ENCODE measurements at places on chromosomes 1 and 21.

DNA sequence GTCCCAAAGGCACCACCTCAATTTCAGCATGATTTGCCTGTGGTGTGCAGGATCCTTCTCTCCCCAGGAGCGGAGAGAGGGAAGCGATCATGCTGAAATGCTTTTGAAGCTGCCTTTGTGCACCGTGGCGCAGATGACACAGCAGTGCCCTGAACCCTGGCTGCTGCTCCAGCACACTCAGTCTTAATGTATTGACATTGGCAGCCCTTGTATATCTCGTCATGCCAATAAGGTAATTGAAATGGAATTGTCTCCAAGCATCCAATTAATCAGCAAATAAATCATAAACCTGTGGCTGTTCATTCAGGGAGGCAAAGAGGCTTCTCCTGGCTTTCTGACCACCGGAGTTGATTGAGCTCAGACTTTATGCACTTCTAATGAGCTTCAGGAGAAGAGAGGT lies 139.8 kb downstream of the KAZN start:
- DNase-seq, result no peak

- no peak for DNase-seq
Observed at GRCh38 chr1:230236301-230237008, 169.4 kb downstream of the GALNT2 start.

GRCh38 chr1:179164494-179164893 lies 65.0 kb downstream of the ABL2 start:
- no peak for DNase-seq

GRCh38 chr1:24562625-24563024 lies 6.7 kb downstream of the NCMAP start:
- DNase-seq, result no peak

DNA sequence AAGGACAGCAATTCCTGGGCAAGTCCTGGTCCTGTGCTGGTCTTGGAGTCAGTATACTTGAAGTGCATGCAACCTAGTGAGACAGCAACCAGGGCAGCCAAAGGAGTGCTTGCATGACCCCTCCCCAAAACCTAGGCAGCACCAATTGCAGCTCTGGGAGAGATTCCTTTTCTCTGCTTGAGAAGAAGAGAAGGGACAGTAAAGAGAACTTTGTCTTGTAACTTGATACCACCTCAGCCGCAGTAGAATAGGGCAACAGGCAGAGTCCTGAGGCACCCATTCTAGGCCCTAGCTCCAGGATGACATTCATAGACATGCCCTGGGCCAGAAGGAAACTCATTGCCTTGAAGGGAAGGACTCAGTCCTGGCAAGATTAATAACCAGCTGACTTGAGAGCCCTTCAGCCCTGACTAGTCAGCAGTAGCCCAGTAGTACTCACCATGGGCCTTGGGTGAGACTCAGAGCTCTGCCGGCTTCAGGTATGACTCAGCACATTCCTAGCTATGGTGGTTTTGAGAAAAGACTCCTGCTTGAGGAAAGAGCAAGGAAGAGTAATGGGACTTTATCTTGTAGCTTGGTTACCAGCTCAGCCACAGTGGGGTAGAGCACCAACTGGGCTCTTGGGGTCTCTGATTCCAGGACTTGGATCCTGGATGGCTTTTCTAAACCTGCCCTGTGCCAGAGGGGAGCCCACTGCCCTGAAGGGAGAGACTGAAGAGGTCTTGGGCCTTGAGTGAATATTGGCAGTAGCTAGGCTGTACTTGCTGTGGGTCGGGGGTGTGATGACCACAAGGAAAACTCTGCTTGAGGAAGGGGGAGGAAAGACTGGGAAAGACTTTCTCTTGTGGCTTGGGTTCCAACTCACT lies 51.7 kb upstream of the ACADM start:
- DNase-seq, result no peak

DNA sequence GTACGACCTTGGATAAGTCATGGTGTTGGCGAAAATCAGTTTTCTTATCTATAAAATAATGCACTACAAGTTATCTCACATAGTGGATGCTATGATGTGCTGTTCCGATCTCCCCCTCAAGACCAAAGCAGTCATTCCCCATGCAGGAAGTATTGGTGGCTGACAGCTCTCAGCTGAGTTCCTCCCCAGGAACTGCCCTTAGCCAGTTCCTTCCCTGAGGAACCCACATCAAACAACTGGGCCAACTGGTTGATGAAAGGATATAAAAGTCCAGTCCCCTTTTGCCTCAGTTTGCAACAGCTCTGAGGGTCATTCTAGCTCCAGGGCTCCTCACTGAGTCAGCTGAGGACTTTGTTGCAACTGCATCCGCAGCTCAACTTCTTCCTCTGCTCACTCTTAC lies 16.1 kb upstream of the SLAMF1 start:
- no peak for DNase-seq

- DNase-seq, result no peak
Observed at GRCh38 chr1:213416461-213417224, 365.6 kb downstream of the RPS6KC1 start.

DNA sequence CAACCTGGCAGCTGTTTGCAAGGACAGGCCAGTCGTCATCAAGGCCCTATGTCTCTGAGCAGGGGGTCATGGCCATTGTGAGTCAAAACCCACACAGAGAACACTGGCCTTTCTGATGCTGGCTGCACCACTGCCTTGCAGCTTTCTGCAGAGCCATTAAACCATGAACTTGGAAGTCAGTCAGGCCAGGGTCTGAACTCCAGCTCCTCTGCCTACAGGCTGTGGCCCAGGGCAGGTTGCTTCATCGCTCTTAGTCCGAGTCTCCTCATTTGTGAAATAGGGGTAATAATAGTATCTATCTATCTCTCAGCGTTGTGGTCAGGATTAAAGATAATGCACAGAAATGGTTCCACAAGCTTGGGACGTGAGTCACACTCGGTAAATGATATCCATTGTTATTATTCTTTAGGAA lies 35.8 kb upstream of the HIVEP3 start:
- DNase-seq, result no peak

DNA sequence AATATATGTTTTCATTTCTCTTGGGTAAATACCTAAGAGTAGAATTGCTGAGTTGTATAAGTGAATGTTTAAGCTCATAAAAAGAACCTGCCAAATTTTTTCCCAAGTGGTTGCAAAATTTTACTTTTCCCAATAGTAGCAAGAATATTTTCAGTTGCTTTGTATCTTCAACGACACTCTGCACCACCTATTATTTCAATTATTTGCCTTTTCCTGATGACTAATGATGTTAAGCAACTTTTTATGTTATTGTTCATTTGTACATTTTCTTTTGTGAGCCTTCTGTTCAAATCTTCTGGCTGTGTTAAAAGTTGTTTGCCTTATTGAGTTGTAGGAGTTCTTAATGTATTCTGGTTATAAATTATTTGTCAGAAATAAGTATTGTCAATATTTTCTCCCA lies 299.1 kb upstream of the NRIP1 start:
- DNase-seq, result no peak

GRCh38 chr1:82697965-82698364 lies 897.2 kb downstream of the ADGRL2 start:
- DNase-seq, result no peak

DNA sequence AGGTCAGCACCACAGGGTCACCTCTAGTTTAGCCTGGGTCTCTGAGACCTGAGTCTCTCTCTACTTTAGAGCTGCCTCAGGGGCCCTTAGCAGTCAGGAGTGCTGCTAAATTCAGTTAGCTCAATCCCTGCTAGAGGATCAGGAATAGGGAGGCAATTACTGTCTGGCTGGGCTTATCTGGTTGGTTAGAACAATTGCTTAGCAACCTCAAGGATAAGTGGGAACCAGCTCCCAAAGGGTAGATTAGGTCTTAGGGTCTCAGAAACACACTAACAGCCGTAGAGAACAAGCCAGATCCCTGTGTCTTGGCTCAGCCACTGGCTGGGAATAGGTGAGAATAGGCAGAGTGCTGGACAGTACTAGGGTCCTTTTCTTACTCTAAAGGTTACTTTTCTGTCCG lies 7.7 kb downstream of the PM20D1 start:
- DNase-seq, result no peak

DNA sequence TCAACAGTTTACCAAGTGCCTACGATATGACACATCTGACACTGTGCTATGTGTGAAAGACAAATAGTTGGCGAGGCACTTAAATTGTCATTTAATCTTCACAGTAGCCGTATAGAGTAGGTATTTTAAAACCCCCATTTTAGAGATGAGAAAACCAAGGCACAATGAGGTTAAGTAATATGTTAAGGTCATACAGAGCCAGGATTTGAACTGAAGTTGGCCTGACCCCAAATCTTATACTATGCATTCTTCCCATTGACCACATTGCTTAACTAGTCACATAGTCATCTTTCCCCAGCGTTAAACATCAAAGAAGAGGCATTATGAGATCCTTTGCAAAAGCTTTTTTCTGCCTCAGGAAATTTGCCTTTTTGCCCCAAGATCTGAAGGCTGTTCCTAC lies 3.9 kb downstream of the INKA2 start:
- DNase-seq, result no peak

- peak; percentile 50 for DNase-seq
Observed at GRCh38 chr1:151534662-151535278, 5.3 kb upstream of the TUFT1 start.

- peak; percentile 17 for DNase-seq
Observed at GRCh38 chr1:36650200-36651065, 167.7 kb upstream of the CSF3R start.

DNA sequence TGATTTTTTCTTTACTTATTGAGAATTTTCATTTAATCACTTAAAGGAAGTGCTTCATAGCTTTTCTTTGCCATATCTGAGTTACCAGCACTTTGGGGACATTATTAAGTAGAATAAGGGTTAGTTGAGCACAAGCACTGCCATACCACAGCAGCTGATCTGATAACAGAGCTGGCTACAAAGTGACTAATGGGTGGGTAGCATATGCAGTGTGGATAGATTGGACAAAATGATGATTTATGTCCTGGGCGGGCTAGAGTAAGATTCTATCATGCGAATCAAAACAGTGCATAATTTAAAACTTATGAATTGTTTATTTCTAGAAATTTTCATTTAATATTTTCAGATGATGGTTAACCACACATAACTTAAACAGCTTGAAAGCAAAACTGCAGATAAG lies 102.2 kb upstream of the SNX7 start:
- DNase-seq, result no peak

DNA sequence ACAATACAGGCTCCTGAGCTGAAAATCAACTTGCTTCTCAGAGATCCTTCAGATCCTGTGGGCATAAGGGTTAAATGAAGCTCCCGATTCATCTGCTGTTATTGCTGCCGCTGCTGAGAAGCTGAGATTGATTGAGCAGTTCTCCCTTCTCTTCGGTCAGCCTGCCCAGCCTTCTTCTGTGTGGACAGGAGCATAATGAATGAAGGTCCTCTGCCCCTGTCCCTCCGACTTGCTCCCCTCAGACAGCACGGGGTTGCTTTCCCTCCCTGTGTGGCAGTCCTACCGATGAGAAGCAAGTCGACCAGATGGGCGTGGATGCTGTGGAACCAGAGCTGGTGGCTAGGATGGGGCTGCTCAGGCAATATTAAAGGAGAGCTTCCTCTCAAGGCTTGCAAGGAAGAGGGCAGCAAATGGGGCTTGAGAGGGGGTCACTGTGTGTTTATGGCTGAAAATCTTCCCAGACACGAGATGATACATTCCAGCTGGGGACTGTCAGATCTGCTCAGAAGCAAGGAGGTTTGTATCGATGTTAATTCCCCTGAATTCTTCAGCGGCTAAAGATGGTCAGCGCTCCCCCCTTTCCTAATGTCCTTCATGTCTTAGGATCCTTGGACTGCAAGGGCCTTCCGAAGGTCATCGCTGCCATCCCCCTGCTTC lies 63.9 kb upstream of the GOLT1A start:
- DNase-seq, result no peak

GRCh38 chr1:24931468-24932231 lies 1.6 kb upstream of the RUNX3 start:
- no peak for DNase-seq

- peak; percentile 54 for DNase-seq
Observed at GRCh38 chr21:45152265-45152746, 77.9 kb downstream of the ADARB1 start.

- no peak for DNase-seq
Observed at GRCh38 chr1:113855630-113856400, 15.7 kb downstream of the PTPN22 start.

- no peak for DNase-seq
Observed at GRCh38 chr1:116907351-116907750, 2.4 kb upstream of the PTGFRN start.

- DNase-seq, result no peak
Observed at GRCh38 chr1:156949127-156949526, 28.7 kb downstream of the LRRC71 start.

GRCh38 chr1:159889821-159890252 lies 10.1 kb downstream of the CFAP45 start:
- DNase-seq, result no peak

- DNase-seq, result no peak
Observed at GRCh38 chr1:100320311-100321099, 31.8 kb upstream of the CDC14A start.

GRCh38 chr1:213714645-213715044 lies 273.1 kb upstream of the PROX1 start:
- no peak for DNase-seq

DNA sequence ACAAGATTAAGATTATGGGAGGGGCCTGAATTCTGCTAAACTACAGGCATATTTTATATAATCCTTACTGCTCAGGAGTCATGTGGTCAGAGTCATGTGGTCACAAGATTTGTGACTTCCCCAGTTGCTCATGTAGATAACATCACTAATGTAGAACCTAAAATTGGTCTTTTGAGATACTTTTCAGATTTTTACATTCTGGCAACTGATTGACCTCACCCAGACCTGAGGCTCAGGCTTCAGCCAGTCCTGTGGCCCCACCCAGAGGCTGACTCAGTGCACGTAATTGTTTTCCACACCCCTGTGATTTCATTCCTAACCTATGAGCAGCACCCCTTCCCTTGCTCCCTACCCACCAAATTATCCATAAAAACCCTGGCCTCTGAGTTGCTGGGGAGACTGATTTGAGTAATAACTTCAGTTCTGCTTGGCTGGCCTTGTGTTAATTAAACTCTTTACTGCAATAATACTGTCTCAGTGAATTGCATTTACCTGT lies 41.7 kb upstream of the ZNF326 start:
- DNase-seq, result no peak

DNA sequence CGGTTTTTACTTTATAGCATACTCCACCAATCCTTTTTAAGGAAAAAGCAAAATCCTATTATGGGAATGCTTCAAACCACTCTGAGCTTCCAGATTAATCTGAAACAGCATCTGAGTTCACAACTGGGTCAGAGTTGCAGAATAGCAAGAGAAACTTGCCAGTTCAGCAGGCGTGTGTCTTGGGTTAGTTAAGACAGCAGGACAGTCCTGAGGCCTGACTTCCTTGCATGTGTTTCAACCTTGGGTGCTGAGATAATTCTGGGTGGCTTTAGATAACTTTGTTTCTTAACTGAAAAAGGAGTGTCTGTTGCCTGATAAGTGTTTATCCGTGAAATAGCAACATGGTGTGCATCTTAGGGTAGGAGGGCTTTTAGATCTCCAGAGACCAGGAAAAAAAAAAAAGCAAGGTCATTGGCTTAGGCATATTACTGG lies 169.2 kb downstream of the DHRS3 start:
- no peak for DNase-seq

- DNase-seq, result no peak
Observed at GRCh38 chr1:226223157-226223785, at the start of gene MIXL1. MIXL1 (plus strand) TSS chr1:226223664; CDS start chr1:226223682, 18 bp downstream.
